ENCODE measurements at places on chromosomes 13 and 19. TPM values are rescaled to one million over a fixed set of nuclear protein-coding genes. Genes with fewer than 3 reads are reported as not detected.

The NKPD1 gene
- total RNA-seq: 0.05 TPM

DNA sequence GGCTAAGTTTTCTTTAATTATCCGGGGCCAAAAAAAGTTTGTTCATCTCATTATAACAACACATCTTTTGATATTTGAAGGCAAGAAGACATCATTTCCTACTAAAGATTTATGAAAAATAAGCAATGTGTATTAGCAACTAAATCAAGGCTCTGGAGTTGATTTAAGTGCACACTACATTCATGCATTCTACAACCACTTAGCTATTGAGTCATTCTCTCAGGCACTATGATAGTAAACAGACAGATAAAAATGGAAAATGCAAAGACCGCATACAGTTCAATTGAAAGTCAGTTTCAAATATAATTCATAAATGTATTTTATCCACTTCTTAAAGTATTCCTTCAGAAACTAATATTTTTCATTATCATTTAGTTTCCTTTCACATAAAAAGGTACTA is 1395.2 kb downstream of the PCDH9 start:
- no peaks in the 10 kb centered on the region for H3K27me3 ChIP-seq
- H3K4me3 ChIP-seq: no peak overlapping the region
- no peaks in the 10 kb centered on the region for H3K36me3 ChIP-seq
- no peak for DNase-seq

DNA sequence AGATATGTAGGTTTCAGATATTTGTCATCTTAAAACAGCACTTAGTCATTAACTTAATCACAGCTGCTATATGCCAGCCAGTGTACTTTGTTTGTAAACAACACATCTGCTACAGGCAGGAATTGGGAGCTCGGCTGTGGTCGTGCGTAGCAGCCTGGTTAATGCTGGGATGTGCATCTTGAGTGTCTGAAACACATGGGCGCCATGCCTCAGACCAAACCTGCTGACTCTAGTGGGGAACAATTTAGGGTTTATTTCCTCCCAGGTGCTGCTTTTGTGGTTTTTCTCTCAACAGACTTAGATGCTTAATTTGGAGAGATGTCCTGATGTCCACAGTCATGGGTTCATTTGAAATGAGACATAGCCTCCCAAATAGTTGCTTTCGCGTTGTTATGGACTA is 238.5 kb upstream of the TMTC4 start:
- H3K27ac ChIP-seq: no peak overlapping the region
- H3K27me3 ChIP-seq: no peaks in the 10 kb centered on the region
- H3K36me3 ChIP-seq: no peaks in the 10 kb centered on the region

GRCh38 chr13:110468986-110469495 is 92.5 kb downstream of the RAB20 start:
- H3K27me3 ChIP-seq: no peaks in the 10 kb centered on the region
- H3K4me3 ChIP-seq: no peak overlapping the region
- DNase-seq: no peak
- no peaks in the 10 kb centered on the region for H3K36me3 ChIP-seq

GRCh38 chr13:100645382-100645781 is 29.2 kb downstream of the TMTC4 start:
- H3K27ac ChIP-seq: no peak overlapping the region
- DNase-seq: no peak
- H3K4me3 ChIP-seq: no peak overlapping the region
- no peaks in the 10 kb centered on the region for H3K27me3 ChIP-seq
- H3K36me3 ChIP-seq: no peaks in the 10 kb centered on the region

The CBY2 gene
- total RNA-seq: not detected

DNA sequence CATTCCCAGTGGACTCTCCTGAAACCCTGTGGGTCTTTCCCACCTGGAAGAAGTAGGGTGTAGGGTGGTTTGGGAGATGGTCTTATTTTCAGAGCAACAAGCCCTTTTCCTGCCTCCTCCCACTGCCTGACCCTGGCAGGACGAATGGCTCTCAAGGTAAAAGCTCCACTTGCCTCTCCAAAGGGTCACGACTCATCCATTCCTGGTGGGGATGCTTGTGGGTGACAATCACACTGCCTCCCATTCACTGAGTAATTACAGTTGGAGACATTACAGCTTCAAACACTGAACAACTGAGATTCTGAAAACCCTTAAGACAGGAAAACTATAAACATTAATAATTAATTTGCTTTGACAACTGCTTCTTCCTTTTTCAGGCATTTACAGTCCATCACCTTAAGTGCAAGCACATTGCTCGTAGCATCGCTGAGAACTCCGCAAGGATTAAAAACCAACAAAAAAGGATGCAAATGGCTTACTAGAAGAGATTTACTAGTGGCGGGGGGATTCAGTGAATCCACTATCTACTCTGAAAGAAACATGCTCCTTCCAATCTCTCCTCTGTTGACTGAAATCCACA is 199.6 kb upstream of the IRS2 start:
- no peaks in the 10 kb centered on the region for H3K4me1 ChIP-seq
- no peak overlapping the region for H3K4me3 ChIP-seq
- no peaks in the 10 kb centered on the region for H3K36me3 ChIP-seq

GRCh38 chr13:24039621-24040475 is 120.7 kb upstream of the SPATA13 start:
- no peak for DNase-seq
- H3K27me3 ChIP-seq: no peaks in the 10 kb centered on the region

GRCh38 chr19:16355293-16356043 is 30.8 kb downstream of the KLF2 start:
- DNase-seq: no peak
- no peak overlapping the region for H3K4me3 ChIP-seq
- H3K36me3 ChIP-seq: no peaks in the 10 kb centered on the region
- H3K27me3 ChIP-seq: no peaks in the 10 kb centered on the region
- no peak overlapping the region for H3K27ac ChIP-seq

The KCNRG gene
- total RNA-seq: 0.31 TPM

DNA sequence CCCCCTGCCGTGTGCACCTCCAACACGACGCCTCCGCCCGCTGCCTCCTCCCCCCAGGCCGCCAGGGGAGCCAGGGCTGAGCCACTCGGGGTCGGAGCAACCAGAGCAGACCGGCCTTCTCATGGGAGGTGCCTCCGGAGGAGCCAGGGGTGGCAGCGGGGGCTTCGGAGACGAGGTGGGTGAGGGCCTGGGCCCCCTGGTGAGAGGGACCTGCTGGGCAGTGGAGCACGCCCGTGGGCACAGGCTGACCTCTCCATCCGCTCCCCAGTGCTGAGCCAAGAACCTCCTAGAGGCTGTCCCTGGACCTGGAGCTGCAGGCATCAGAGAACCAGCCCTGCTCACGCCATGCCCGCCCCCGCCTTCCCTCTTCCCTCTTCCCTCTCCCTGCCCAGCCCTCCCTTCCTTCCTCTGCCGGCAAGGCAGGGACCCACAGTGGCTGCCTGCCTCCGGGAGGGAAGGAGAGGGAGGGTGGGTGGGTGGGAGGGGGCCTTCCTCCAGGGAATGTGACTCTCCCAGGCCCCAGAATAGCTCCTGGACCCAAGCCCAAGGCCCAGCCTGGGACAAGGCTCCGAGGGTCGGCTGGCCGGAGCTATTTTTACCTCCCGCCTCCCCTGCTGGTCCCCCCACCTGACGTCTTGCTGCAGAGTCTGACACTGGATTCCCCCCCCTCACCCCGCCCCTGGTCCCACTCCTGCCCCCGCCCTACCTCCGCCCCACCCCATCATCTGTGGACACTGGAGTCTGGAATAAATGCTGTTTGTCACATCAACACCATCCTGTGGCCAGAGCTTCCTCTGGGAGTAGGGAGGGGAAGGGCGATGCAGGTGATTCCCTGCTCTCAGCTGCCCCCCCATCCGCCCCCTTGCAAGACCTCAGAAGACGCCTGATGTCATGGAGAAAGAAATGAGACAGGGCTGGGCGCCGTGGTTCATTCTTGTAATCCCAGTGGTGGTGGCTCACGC is 12.0 kb downstream of the BCAM start:
- H3K4me3 ChIP-seq: no peak overlapping the region
- H3K27me3 ChIP-seq: no peaks in the 10 kb centered on the region
- H3K36me3 ChIP-seq: no peaks in the 10 kb centered on the region

- no peaks in the 10 kb centered on the region for H3K4me1 ChIP-seq
- H3K36me3 ChIP-seq: no peaks in the 10 kb centered on the region
- no peak overlapping the region for H3K4me3 ChIP-seq
- H3K27ac ChIP-seq: no peak overlapping the region
Measured at GRCh38 chr19:51754109-51754508, 2.4 kb upstream of the FPR1 start.

DNA sequence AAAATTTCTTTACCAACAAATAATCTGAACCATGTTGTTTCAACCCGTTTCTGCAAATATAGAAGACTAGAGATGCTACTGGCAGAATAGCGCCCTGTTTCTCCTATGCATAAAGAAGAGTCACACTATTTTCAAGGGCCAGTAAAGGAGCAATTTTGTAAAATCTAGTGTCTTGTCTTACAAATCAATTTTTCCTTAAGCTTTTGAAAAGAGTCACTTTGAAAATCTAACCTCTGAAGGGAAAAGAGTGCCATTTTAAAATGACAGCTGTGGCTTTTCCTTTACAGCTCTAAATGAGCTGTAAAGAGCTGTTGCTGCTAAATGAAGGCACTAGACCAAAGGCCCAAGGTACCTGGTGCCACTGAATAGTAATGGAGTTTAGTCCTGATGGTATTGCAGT is 16.9 kb upstream of the GTF2F2 start:
- no peak for DNase-seq
- no peaks in the 10 kb centered on the region for H3K36me3 ChIP-seq
- H3K4me1 ChIP-seq: no peaks in the 10 kb centered on the region
- H3K27ac ChIP-seq: no peak overlapping the region
- H3K4me3 ChIP-seq: no peak overlapping the region

The PLPPR2 gene
- 43.3 TPM for total RNA-seq

The ZNF765 gene
- 15.3 TPM for total RNA-seq

GRCh38 chr19:18232540-18233223 is 6.4 kb upstream of the PDE4C start:
- H3K27ac ChIP-seq: no peak overlapping the region
- no peaks in the 10 kb centered on the region for H3K4me1 ChIP-seq
- no peaks in the 10 kb centered on the region for H3K36me3 ChIP-seq
- no peaks in the 10 kb centered on the region for H3K27me3 ChIP-seq
- H3K4me3 ChIP-seq: no peak overlapping the region

The OR7A5 gene
- not detected for total RNA-seq

GRCh38 chr19:46426506-46427162 is 2.1 kb downstream of the PNMA8C start:
- no peaks in the 10 kb centered on the region for H3K36me3 ChIP-seq
- H3K4me1 ChIP-seq: no peaks in the 10 kb centered on the region
- peak overlapping the region; percentile 55 for H3K4me3 ChIP-seq
- peak overlapping the region; percentile 34 for H3K27ac ChIP-seq
- DNase-seq: no peak
- no peaks in the 10 kb centered on the region for H3K27me3 ChIP-seq

The HCN2 gene
- total RNA-seq: 15.1 TPM

- H3K36me3 ChIP-seq: no peaks in the 10 kb centered on the region
- H3K4me3 ChIP-seq: no peak overlapping the region
- peaks cover 46% of the 10 kb centered on the region for H3K27me3 ChIP-seq
- no peaks in the 10 kb centered on the region for H3K4me1 ChIP-seq
- DNase-seq: no peak
Measured at GRCh38 chr19:30256496-30256850, 115.7 kb upstream of the ZNF536 start.

The PNMA8A gene
- not detected for total RNA-seq

DNA sequence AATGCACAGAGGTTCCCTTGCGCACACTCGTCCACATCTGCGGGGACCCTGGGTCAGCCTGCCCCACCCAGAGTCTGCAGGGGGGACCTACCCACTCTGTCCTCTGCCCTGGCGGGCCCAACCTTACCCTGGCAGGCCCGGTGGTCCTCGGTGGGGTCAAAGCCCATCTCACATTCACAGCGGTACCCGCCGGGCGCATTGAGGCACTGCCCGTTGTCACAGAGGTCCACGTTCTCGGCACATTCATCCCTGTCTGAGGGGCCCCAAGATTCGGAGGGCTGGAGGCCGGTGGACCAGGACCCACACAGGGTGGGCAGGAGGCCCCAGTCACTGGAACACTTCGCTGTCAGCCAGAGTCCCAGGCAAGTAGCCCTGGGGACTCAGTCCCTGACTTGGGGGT is 38.5 kb downstream of the FBN3 start:
- no peak overlapping the region for H3K27ac ChIP-seq
- no peaks in the 10 kb centered on the region for H3K36me3 ChIP-seq
- DNase-seq: no peak
- no peaks in the 10 kb centered on the region for H3K27me3 ChIP-seq
- 0 out of 2 replicates have a peak, but pooled peaks cover 2% of the 10 kb centered on the region for H3K4me1 ChIP-seq

The PSG11 gene
- not detected for total RNA-seq

GRCh38 chr13:24228852-24229458 is 68.4 kb downstream of the SPATA13 start:
- no peak for DNase-seq
- H3K4me3 ChIP-seq: no peak overlapping the region
- no peak overlapping the region for H3K27ac ChIP-seq
- no peaks in the 10 kb centered on the region for H3K36me3 ChIP-seq

DNA sequence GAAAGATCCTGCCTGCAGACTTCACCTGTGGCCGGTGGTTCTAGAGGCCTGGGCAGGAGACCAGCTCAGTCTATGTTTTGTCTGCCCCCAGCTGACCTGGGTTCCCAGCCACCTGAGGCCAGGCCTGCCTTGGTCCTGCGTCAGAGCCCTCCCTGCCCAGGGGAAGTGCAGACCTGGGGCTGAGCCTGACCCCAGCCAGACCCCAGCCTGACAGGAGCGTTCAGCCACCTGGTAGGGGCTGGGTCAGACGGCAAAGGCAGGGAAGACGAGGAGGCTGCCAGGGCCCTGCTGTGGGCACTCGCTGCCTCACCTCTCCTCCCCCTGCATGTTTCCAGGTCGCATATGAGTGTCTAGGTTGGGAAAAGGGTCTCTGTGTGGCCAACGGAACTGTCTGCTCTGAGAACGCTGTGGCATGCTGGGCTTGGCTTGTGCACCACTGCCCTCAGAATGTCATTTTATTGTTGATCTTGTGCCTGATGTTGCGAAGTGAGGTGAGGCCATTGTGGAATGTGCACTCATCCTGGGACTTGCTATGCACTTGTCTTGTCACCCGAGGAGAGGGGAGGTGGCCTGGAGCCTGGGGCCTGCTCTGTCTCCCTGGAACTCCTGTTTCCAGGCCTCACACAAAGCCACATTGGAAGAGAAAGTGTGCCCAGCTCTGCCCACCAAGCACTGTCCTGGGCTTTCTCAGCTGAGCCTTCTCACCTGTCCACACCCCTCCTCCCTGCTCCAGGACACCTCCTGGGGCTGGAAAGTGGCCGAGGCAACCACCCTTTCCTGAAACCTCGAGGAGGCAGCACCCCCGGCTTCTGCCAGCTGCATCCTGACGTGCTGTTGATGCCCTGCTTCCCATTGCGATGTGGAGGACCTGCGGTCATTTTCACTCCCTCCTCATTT is 15.2 kb upstream of the MCF2L start:
- no peak for DNase-seq
- H3K4me3 ChIP-seq: no peak overlapping the region
- H3K27me3 ChIP-seq: peaks cover 3% of the 10 kb centered on the region
- H3K36me3 ChIP-seq: no peaks in the 10 kb centered on the region
- H3K27ac ChIP-seq: no peak overlapping the region
- no peaks in the 10 kb centered on the region for H3K4me1 ChIP-seq

The RAB20 gene
- total RNA-seq: 7.9 TPM

- no peak for DNase-seq
- H3K36me3 ChIP-seq: peaks cover 3% of the 10 kb centered on the region
- no peaks in the 10 kb centered on the region for H3K27me3 ChIP-seq
Measured at GRCh38 chr19:23916991-23917390, 2.3 kb downstream of the ZNF726 start.
